ENCODE measurements at places on chromosomes 1 and 21.

GRCh38 chr1:168903237-168903830 lies 174.3 kb upstream of the DPT start:
- DNase-seq = no peak

DNA sequence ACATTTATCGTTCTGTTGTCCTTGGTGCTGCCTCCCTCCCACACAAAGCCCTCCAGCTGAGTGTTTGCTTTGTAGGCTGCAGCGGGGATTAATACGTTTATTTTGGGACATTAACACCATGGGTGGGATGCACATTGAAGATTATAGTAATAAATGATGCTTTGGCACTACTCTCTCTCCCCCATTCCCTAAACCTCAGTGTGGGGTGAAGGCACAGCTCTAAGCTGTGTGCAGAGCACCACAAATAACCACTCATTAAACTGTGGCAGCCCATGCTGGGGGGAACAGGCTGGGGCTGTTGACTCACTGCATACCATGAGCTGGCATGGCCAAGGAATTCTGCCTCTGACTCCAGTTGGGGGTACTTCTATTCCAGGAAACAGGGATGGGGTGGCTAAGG lies 7.7 kb downstream of the PCP4L1 start:
- no peak for DNase-seq

DNA sequence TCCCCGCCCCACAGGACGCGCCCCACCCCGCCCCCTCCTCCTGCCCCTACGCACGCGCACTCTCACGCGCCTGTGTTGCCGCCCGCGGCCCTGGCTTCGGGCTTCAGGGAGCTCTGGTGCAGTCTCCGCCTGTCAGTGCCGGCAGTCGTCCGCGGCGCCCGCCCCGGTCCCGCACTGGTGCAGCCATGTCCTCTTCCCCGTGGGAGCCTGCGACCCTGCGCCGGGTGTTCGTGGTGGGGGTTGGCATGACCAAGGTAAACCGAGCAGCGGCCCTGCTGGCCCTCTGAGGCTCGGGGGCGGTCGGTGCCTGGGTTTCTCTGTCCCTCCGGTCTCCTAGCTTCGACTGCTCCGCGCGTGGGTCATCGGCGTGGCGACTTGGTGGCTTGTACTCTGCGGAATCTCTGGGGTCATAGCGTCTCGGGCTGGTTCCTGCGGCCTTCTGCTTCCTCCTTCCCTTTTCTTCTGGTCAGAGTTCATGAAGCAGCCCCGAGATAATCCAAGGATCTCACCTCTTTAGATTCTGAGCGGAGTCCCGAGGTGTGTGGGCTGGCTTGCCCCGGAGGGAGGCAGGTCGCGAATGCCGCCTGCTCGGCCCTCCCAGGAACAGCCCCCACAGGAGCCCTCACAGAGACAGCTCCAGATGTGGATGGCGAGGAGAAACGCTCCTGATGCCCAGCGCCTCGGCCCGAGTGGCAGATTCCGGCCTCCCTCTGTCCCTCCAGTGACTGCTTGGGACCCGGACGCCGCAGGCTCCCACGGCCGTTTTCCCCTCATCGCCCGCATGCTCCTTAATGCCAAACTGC lies at the start of gene SCP2:
Gene SCP2 (plus strand): TSS at position 65 of the 803 bp plus-strand sequence. CDS start 121 bp downstream, at position 186.
- DNase-seq = peak; percentile 44

GRCh38 chr1:3438661-3439180 lies 15.7 kb upstream of the ARHGEF16 start:
- no peak for DNase-seq

GRCh38 chr1:89276690-89277089 lies 4.0 kb upstream of the GBP5 start:
- no peak for DNase-seq

Measured in NCI-H526 treated with DMSO at 0.1 percent for 48 hours (cell line).